Diencephalon (tissue), 1 donor: ENCODE measurements at places on chromosomes 16 and 17. TPM values are rescaled to one million over a fixed set of nuclear protein-coding genes. Genes with fewer than 3 reads are reported as not detected.

GAST gene
- not detected for total RNA-seq

LONP2 gene
- 69.0 TPM for total RNA-seq

DHRS7C gene
- total RNA-seq = not detected

ZNF19 gene
- 10.4 TPM for total RNA-seq

SOST gene
- total RNA-seq = 0.23 TPM

CDRT4 gene
- total RNA-seq = 17.1 TPM

OR1F1 gene
- total RNA-seq = 0.69 TPM

CD300H gene
- not detected for total RNA-seq
